SK-N-DZ (cell line): ENCODE measurements at places on chromosomes 5 and 9.

DNA sequence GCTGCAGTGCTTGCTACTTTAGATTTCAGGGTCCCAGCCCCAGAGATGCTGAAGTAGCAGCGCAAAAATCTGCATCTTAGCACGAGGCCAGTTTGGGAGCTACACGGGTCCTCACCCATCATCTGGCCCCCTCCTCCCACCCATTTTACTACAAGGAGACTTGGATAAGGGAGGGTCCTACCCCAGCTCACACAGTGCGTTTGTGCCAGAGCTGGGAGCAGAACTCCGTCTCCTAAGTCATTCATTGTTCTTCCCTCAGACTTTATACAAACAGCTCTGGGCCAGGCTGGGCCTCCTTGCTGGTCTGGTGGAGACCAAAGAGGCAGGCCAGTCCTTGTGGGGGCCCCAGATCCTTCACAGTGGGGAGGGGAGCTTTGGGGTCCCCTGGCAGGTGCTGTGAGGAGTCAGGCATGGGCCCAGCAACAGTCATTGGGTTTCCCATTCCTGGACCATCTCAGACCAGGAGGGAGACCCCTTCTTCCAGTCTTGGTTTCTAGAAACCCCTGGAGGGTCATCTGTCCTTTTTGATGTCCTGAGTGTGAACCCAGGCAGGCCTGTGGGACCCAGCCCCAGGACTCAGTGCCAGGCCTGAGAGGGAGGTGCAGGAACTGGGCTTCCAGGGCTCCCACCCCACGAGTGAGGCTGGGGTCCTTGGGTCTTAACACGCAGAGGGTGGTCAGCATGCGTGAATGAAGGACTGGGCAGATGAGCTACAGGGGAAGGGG lies 2.3 kb upstream of the IL17B start:
- DNase-seq = no peak

DNA sequence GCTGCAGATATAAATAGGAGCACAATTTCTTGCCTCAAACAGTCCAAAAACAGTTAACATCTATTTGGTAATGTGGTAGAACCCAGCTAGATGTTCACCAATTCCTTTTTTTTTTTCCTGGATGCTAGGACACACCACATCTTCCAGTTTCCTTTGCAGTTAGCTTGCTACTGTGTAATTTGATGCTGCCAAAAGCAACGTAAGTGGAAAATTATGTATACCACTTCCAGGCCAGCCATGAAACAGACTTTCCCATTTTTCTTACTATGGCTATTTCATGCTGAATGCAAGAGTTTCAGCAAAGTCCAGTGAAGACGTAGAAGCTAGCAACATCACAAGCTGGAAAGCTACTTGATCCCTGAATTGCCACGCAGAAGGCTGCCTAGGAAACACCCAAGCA lies 667.2 kb downstream of the TLE1 start:
- no peak for DNase-seq

- peak; percentile 83 for DNase-seq
Measured at GRCh38 chr9:132575005-132575609, 7.3 kb upstream of the BARHL1 start.

DNA sequence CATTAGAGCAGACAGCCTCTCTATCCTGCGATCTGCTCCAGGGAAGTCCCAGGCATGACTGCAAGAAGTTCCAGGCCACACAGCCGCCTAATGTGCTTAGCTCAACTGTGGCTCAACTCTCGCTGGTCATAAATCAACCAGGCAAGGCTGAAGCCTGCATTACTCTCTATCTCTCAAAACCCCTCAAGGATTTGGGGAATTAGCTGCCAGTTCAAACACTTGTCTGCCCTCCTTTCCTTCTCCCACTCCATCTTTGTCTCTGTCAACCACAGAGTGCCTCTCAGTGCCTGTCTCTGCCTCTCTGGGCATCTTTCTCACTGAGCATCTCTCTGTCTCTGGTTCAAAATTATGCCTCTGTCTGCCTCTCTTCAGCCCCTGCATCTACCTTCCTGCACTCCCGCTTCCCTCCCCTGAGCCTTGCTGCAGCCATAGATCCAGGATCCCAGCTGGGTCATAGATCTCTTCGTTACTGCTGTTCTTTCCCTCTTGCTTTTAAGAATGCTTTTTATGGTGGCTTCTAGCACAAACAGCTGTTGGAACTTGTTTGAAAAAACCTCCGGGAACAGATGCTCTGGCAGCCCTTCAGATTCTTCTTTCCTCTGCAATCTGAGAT lies 27.9 kb upstream of the GALNT10 start:
- DNase-seq = peak; percentile 84
